ENCODE measurements at places on chromosomes 16 and 17.

GRCh38 chr17:27320222-27320560 is 26.3 kb downstream of the WSB1 start:
- DNase-seq, result no peak

DNA sequence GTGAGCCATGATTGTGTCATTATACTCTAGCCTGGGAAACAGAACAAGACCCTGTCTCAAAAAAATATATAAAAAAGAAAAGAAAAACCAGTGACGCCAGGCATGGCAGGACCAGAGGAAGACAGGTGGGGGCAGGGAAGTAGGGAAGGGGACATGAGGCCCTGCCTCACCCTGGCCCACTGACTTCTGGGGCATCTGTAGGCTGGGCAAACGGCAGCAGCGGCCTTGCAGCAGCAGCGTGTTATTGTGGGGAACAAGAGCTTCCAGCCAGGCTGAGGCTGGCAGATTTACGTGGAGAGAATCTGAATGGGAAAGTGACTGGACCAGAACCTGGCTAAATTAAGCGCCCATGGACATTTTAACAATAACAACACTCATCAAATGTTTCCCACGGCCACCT is 19.4 kb downstream of the CMTM4 start:
- DNase-seq, result no peak

DNA sequence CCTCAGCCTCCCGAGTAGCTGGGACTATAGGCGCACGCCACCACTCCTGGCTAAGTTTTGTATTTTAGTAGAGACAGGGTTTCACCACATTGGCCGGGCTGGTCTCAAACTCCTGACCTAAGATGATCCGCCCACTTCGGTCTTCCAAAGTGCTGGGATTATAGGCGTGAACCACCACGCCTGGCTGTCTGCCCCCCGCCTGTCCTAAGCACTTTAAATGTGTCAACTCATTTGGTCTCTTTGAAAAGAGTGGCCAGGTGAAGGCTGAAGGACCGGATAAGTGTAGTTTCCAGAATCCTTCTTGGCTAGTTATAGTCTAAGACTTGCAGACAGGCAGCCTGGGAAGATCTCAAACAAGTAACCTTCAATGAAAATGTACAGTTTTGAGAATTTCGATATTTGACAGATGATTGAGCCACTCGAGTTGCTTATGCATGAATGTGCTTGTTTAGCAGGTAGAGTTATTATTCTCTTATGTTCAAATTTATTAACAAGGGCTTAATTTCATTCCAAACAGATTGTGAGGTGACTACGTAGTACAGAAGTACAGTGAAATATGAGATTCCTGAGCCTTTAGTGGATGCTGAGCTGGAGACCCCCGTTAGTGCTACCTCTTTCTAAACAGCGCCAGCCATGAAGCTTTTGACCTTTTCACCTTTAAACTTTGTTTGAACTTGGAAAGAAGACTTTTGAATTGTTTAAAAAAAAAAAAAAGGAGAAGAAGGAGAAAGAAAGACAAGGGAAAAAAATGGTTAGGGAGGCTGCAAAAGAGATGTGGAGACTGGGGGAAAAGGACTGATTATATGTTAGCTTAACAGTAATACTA is 164.4 kb upstream of the TBX2 start:
- DNase-seq, result no peak

- no peak for DNase-seq
Measured at GRCh38 chr16:24728891-24729242, 584 bp upstream of the TNRC6A start.

GRCh38 chr17:28335959-28336871 is 654 bp downstream of the TNFAIP1 start:
- peak; percentile 64 for DNase-seq

- no peak for DNase-seq
Measured at GRCh38 chr17:60510031-60510430, 16.0 kb downstream of the APPBP2 start.

- no peak for DNase-seq
Measured at GRCh38 chr16:55453909-55454308, 25.1 kb upstream of the MMP2 start.
